Stimulated activated CD8-positive, alpha-beta memory T cell treated with anti-CD3 and anti-CD28 coated beads, Interleukin-4, amount 100 ng/mL, for 1 hour (primary cell): ENCODE measurements at places on chromosomes 11 and 22.
A peak's percentile ranks its signal among the peaks of the same experiment; 100 is the strongest.

DNA sequence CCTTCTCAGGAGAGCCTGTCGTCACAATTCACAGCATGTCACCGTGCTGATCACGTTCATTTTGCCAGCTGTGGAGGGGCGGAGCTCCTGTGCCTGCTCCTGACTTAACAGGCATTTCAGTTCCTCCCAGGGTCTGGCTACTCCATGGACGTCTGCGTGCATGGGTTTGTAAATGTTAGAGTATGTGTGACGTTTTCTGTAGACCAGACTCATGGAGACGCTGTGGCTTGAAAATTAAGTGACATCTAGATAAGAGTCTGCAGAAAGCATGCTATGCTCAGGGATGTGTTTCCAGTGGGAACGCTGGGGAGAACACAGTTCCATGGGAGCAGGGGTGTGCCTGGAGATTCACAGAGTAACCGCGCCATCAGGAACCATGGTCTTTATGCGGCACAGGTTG lies 804.0 kb downstream of the TBC1D22A start:
- no peak for DNase-seq

GRCh38 chr11:125068368-125068767 lies 5.3 kb downstream of the SLC37A2 start:
- no peak for DNase-seq

- no peak for DNase-seq
These were observed 43.3 kb downstream of the MYEOV start for GRCh38 chr11:69337211-69337721.

- no peak for DNase-seq
These were observed 1194.3 kb upstream of the TENM4 start for GRCh38 chr11:80635178-80635577.

GRCh38 chr22:27100789-27101188 lies 443.4 kb downstream of the MIAT start:
- DNase-seq, result no peak

GRCh38 chr22:39954584-39955055 lies 5.6 kb upstream of the TMA7B start:
- DNase-seq, result no peak

- no peak for DNase-seq
These were observed 23.3 kb upstream of the PRR5 start for GRCh38 chr22:44678556-44679305.

DNA sequence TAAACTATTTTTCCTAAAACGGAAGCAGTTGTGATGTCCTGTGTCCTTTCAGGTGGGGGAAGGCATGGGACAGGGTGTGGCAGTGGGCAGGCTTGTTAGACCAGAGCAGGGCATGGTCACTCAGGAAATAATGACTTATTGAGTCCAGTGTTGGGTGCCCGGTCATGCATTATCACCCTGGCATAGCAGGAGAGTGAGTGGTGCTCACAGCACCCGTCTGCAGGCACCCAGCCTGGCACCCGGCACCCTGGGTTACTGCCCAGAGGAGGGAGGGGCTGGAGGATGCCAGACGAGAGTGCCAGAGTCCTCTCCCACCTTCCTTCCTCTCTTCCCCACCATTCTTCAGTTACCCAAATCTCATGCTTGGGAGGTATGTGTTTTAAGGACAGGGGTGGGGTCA lies 59.1 kb downstream of the ST3GAL4 start:
- no peak for DNase-seq

GRCh38 chr11:128569291-128569690 lies 18.1 kb downstream of the ETS1 start:
- no peak for DNase-seq

DNA sequence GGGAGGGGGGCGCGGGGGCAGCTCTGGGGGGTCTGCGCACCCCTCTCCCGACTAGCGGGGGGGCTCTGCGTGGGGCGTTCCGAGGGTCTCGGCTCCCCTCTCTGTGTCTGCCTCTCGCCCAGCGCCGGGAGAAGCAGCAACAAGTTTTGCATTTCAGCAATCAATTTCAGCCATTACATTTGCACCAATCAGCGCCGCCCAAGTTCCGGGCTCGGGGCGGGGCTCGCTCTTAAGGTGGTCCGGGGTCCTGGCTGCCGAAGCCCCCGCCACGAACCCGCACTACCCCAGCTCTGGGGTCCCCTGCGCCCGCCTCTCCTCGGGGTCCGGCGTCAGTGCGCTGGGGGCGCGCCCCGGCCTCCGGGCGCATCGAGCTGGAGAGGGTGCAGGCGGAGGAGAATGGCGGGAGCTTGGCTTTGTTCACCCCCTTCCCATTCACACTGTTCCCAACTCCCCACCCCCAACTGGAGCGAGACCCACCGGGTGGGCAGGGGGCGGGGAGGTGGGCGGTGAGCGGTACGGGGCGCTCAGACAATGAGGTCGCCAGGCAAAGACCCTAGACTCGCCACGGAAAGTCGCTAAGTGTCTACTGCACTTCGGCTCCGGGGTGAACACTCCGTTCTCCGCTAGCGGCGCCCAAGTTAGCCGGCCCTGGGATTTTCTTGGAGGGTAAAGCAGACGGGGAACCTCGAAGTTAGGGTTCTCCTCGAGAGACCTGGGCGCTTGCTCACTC lies at the start of gene MN1:
Gene MN1, minus strand, starts transcription at position 141 of the 730 bp plus-strand sequence. CDS start 1,213 bp downstream, outside the sequence.
- DNase-seq, result peak; percentile 16

DNA sequence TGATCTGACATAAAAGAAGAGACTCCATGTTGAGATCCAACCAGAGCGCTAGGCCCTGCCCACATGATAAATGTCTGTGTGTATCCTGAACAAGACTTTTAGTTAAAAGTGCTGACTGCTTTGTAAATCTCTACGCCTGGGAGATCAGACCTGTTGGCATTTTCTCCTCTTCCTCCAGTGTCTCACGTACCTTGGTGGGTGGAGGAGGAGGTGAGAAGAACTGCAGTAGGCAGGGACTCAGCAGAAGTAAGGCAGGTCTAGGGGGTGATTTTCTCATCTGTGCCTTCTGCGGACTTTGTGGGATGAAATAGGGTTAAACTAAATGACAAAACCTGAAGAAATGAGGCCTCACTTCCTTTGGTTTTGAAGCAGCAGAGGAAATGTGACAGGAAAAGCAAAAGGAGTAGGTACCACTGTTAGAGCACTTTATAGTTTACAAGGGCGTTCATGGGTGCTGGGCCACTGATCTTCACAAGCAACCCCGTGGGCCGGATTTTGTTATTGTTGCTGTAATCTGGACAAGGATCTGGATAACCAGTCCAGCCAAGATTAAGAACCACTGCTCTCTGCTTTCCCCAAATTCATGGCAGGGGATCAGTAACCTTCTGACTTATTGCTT lies 36.7 kb upstream of the PLET1 start:
- no peak for DNase-seq

- DNase-seq, result no peak
These were observed 37.0 kb downstream of the MUC2 start for GRCh38 chr11:1111545-1112212.

DNA sequence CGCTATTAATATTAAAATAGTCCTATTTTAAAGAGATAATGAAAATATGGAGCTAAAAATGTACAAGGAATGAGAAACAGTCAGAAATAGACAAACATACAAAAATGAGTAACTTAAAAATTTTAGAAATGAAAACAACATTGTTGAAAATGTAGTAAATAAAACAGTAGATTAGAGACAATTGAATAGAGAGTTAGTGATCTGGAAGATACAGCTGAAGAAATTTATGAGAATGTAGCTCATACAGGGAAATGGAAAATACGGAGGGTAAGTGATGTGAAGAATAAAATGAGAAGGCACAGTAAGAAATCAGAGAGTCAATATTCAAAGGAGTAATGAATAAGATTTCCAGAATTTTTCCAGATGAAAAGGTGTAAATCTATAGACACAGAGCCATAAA lies 424.8 kb downstream of the SOX6 start:
- DNase-seq, result no peak

DNA sequence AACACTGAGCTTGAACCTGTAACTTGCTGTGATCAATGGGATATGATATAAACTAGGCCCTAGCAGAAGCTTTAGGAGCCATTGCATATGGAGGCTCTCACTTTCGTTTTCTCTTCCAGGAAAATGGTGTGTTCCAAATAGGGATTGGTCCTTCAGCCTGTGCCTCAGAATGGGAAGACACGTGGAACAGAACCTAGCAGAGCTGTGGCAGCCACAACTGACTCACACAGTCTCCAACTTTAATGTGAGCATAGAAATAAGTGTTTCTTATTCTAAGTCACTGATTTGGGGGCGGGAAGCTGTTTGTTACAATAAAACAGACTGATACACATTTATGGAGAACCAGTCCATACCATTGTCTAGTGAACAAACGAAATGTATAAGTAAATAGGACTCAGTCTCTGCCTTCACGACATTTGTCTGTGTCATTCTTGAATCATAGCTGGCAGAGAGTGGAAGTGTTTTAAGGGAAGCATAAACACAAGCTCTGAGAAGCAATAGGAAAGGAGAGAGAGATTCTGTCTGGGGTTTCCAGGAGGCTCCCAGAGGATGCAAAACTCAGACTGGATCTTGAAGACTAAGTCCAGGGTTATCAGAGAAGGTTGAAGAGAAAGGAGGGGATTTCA lies 97.3 kb downstream of the GALNT18 start:
- no peak for DNase-seq

- DNase-seq, result no peak
These were observed 78.3 kb downstream of the CTTN start for GRCh38 chr11:70476669-70477068.

DNA sequence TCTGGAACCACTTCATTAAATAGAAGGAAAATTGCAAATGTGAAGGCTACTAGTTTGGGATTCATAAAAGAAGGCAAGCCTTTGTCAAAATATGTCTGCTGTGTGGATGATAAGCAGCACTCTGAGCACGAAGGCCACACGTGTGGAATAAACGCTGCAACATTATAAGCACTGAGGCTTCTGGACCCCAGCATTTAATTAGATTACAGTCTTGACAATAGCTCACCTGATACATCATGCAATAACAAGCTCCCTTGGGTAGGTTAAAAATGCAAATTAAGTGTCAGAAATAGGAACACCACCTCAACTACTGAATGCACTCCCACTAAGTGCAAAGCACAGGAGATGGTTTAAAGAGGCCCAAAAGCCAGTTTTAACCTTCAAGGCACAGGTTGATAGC lies 179.3 kb downstream of the LARGE1 start:
- DNase-seq, result no peak

GRCh38 chr22:22897091-22897490 lies 9.5 kb downstream of the IGLL5 start:
- DNase-seq, result no peak

DNA sequence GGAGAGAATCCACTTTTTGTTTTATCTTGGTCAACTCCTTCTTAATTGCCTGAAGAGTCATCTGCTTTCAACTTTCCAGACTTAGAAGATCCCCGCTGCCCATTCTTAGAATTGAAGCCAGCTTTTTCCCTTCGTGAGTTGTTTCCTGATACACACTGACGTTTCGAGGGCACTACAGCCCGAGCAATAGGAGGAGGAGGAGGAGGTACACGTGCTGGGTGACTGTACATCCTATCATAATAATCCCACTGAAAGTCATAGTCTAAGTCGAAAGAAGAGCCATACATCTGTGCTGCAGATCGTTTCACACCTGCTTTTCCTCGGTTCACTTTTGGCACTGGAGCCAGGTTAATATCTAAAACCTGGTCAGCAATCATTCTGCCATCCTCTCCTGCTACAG lies 606.1 kb downstream of the DLG2 start:
- no peak for DNase-seq

- DNase-seq, result no peak
These were observed 39.2 kb downstream of the BRD1 start for GRCh38 chr22:49788504-49788903.

GRCh38 chr11:30553521-30554110 lies 32.5 kb downstream of the MPPED2 start:
- DNase-seq, result no peak

DNA sequence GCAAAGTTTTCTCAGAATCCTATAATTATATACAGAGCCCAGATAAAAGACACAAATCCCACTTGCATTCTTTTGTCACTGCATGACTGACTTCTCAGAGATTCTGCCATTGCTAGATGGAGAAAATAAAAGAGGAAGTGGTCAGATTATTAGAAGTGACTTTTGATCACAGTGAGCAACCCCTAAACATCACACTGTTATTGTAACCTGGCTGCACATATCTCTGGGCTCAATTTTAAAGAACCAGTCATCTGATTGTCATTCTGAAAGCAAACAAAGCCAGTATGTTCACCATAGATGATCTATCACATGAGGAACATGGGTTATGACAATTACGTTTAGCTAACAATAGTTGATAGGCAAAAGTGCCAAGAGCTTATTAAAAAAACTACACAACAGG lies 47.8 kb downstream of the COPB1 start:
- no peak for DNase-seq

DNA sequence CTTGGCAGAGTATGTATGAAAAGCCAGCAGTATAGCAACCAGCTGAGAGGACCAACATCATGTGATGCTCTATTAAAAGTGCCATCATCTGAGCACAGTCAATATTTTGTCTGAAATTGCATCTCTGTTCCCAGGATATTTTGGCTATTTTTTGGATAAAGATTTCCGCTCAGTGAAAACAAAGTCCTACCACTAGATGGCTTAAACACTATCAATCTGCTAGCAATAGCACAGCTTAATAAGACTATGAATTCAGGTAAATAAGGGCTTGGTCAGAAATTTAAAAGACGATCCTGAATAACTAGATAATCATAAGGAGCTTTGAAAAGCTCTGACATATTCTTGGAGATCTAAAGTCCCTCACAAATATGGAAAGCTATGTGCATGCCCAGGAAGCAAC lies 74.4 kb downstream of the MS4A13 start:
- DNase-seq, result no peak

DNA sequence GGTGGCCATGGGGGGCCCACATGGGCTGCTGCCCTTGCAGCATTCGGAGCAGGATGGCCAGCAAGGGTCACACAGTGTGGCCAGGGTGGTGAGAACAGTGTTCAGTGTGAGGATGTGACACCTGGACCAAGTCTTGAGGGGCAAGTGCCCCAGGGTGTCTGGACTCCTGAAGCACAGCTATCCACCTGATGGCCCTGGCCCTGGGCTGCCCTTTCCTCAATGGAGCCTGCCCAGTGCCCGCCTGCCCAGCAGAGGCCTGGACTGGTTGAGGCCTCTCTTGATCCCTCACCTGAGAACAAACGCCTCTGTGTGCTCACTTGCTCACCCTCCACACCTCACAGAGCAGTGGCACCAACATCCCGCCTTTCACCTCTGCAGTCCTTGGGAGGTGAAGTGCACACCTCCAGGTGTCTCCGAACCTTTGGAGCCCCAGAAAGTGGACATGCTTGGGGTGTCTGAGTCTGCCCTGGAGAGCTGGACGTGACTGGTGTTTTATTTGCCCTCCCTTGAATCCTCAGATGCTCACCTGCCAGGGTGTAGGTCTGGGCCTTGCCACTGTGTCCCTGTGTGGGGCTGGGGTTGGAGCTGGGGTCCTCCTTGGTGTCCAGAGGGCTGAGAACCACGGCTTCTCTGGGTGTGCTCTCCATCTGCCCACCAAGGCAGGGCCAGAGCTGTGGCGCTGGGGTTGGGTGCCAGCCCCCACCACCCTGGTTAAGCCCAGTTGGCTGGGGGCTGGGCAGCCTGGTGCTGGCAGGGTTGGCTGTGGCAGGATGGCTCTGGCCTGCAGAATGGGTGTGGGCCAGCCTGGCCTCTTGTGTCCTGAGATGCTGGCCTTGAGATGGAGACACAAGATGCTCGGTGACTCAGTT lies 3.8 kb upstream of the MUC2 start:
- DNase-seq, result no peak

- no peak for DNase-seq
These were observed 13.7 kb downstream of the GLYATL2 start for GRCh38 chr11:58830673-58831301.

- DNase-seq, result no peak
These were observed at the start of gene PLCB3 for GRCh38 chr11:64251016-64251752. TSS of gene PLCB3 (plus strand) at chr11:64251530. CDS start at chr11:64251650, 120 bp downstream.
